ENCODE measurements at places on chromosomes 12 and 14.

GRCh38 chr12:643475-644302, 19.6 kb downstream of the NINJ2 start:
- DNase-seq, result peak; percentile 68

DNA sequence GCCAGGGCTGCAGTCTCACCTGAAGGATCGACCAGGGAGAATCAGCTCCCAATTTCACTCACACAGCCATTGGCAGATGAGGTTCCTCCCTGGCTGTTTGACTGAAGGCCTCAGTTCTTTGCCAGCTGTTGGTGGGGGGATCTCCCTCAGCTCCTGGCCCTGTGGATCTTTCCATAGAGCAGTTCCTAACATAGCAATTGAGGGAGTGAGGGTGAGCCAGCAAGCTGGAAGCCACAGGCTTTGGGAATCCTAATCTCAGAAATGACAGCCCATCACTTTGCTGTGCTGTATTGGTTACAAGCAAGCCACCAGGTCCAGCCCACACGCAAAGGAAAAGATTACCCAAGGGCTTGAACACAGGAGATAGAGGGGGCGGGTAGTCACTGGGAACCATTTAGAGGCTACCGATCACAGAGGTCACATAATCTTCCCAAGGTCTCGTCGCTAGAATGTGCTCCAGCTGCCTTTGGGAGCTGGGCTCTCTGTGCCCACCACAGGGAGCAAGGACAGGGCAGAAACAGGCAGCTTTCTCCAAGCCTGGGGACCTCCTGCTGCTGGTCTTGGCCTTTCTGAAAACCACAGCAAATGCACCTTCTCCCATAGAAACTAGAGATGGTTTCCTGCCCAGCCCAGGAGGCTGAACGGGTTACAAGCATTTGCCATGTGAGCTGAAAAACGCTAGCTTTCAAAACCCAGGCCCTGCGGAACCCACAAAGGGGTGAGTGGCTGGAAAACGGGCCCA, 4.6 kb upstream of the OTUB2 start:
- DNase-seq, result no peak

DNA sequence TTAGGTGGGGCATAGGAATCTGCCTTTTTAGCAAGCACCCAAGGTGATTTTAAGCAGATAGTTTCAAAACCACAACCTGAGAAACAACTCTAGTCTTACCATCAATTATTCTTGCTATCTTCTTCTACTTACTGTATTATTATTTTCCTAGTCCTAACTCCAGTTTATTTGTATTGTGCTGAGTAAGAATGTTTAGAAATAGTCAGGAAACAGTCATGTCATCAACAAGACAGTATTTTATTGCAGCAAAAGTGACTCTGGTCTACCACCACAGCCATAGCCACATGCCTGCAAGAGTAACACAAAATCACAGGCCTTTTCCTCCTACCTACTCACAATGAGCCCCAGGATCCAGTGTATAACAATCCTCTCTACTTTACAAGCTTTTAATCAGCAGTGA, 46.3 kb upstream of the FLRT2 start:
- DNase-seq, result no peak

DNA sequence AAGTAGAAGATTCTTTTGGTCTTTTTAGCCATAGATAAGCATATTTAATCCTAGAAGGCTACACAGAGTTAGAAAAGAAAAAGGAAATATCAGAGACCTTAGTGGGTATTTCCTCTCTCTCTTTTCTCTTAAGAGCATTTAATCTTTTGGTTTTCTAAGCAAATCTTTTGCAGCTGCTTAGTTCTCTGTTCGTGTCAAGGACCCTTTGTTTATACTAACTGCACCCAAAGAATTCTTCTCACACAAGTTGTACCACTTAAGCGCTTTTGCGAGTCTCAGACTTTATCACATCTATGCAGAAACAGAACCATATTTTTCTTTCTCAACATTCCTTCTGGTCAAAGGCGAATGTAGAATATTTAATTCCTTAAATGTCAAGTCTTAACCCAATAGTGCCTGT, 17.9 kb upstream of the NID2 start:
- no peak for DNase-seq

- no peak for DNase-seq
Observed at GRCh38 chr12:59147791-59148190, 227.5 kb upstream of the LRIG3 start.

- DNase-seq, result no peak
Observed at GRCh38 chr12:76311796-76312195, 36.4 kb downstream of the BBS10 start.

DNA sequence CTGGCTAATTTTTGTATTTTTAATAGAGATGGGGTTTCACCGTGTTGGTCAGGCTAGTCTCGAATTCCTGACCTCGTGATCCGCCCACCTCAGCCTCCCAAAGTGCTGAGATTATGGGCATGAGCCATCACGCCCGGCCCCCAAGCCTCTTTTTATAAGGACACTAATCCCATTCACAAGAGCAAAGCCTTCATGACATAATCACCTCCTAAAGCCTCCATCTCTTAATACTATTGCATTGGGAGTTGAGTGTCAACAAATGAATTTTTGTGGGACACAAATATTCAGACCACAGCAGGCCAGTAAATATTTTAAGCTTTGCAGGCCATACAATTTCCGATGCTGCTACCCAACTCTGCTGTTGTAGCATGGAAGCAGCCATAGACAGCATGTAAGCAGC, 10.9 kb downstream of the RNF212B start:
- no peak for DNase-seq

Measured in sigmoid colon (tissue), 7 donors.